ENCODE measurements at places on chromosomes 12 and 14.

DNA sequence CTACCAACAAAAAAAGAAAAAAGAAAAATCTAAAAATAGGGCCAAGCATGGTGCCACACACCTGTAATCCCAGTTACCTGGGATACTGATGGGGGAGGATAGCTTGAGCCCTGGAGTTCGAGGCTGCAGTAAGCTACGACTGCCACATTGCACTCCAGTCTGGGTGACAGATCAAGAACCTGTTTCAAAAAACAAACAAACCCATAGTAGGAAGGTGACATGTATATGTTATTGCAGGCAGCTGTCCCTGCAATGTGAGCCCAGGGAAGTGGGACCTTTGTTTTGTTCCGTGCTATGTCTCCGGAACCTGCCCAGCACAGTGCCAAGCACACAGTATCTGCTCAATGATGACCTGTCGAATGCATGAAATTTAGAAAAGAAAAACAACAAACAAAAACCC lies 37.2 kb upstream of the YY1 start:
- no peak for DNase-seq

DNA sequence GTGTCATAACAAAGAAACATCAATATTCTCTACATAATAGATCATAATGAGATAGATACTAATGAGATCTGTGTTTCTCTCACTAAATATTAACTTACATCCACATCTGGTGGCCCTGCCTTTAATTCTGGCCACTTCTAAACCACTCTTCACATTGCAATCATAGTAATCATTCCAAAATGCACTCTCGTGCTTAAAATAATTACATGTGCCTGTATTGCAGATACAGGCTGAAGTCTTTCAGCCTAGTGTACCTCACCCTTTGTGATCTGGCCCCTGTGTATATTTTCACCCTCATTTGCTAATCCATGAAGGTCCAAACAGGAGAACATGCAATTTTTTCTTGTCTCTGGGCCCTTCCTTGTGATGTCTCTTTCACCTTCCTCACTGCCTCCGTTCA lies 108.0 kb downstream of the LIN7A start:
- DNase-seq = no peak

- DNase-seq = no peak
Measured at GRCh38 chr14:24160499-24160849, 591 bp upstream of the IRF9 start.

DNA sequence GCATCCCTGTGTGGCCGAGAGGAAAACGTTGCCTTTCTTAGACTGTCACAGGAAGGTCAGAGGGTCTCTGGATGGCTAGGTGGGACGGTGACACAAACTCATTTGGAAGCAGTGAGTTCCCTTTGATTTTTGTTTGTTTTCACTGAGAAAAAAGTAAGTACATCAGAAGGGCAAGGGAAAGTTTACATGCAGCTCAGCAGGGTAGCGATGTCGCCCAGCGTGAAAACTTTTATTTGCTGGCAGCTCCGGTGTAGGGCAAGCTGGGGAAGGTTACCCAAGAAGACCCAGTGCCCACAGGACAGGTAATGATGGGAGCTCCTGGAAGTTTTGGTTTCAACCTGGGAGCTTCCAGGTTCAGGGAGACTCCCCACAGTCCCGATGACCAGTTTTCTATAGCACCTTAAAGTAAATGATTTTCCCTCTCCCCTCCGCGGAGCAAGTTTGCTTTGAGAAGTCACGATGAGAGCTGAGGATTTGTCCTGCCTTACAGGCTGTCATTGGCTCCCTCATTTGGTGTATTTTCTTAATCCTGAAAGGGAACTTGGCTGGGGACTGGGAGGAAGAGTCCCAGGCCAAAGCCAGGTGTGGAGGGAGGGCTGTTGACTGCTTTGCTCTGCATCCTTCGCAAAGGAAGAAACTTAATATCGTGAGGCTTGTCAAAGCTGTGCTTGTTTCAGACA lies 64.7 kb upstream of the ESRRB start:
- no peak for DNase-seq

DNA sequence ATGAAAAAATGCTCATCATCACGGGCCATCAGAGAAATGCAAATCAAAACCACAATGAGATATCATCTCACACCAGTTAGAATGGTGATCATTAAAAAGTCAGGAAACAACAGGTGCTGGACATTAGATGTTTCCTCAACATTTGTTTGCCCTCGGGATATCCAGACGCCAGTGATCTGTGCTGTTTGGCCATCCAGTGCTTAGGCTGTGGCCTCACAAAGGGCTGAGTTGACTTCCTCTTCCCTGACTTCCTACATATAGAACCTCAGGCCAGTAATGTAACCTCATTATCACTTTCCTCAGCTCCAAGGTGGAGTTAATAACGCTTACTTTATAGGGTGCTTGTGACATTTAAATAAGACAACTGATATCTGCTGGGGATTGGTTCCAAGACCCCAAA lies 51.8 kb downstream of the SLC15A5 start:
- DNase-seq = no peak

GRCh38 chr14:105392131-105393090 lies 5.9 kb upstream of the TEX22 start:
- DNase-seq = no peak

GRCh38 chr14:101991352-101991751 lies 27.0 kb downstream of the DYNC1H1 start:
- no peak for DNase-seq

GRCh38 chr12:93363841-93364297 lies 13.9 kb upstream of the NUDT4 start:
- DNase-seq = no peak

DNA sequence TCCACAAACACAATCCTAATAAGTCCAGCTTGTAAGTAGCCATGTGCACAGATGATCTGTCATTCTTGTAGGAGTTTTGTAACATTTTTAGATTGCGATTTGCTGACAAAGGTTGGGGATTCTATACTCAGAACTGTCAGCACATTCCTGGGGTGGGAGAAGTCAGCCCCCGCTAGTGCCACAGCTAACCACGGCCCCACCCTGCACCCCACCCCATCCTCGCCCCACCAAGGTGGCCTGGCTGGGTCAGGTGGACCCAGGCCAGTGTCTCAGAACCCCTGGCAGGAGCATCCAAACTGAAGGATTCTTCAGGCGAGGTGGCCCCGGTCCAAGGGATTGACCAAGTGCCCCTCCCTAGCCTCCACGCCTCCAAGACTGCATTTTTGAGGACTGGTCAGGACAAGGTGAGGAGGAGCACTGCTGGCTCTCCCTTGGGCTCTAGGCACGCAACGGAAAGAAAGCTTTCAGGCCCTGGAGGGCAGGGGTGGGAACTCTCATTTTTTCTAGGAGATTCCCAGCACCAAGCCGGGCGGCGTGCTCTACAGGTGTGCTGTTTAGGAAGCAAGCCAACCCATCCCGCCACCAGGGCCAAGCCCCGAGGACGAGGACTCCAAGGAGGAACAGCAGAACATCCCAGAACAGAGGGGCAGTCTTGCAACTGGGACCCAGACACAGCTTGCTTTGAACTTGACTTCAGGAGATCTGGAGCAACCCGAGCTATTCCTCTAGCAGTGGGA lies 172.8 kb downstream of the BCL11B start:
- DNase-seq = no peak

- DNase-seq = no peak
Measured at GRCh38 chr12:116159593-116160200, 117.8 kb downstream of the MED13L start.

- no peak for DNase-seq
Measured at GRCh38 chr12:15404485-15404884, 82.2 kb downstream of the PTPRO start.

DNA sequence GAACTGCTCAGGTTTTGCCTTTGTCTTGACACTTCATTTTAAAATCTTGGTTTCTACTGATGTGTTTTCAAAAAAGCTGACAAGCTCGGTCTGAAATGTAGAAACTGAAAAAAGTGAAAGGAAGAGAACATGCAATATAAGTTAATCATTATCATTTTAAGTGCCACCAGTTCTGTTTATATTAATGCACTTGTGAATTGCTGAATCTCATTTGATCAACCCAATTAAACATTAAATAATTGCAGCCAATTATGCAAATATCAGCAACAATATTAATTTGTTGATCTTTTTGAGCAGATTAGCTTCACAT lies 133.8 kb downstream of the BCAT1 start:
- DNase-seq = no peak

GRCh38 chr12:92295523-92295922 lies 149.9 kb upstream of the BTG1 start:
- no peak for DNase-seq

DNA sequence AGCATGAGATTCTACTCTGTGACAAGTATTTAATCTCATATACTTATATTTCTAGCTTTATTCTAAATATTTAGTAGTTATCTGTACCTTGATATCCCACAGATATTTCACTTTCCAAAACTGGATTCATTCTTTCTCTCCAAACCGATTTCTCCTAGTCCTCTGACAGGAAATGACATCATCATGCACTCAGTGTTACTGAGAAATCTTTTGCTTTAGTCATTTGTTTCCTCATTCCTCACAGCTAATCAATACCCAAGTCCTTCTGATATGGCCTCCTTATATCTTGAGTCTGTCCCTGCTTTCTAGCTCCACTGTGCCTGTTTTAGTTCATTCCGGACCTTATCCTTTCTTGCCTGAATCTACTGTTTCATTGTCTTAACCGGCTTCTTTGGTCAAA lies 39.4 kb upstream of the E2F7 start:
- DNase-seq = no peak

- DNase-seq = no peak
Measured at GRCh38 chr12:87074781-87075180, 818.6 kb upstream of the MGAT4C start.

- DNase-seq = no peak
Measured at GRCh38 chr14:36662543-36663403, 1.1 kb downstream of the PAX9 start.

GRCh38 chr12:7072035-7072434 lies 11.5 kb downstream of the C1S start:
- no peak for DNase-seq
